ENCODE measurements at places on chromosomes 4 and X. TPM values are rescaled to one million over a fixed set of nuclear protein-coding genes. Genes with fewer than 3 reads are reported as not detected.

The UCHL1 gene
- total RNA-seq = 2.1 TPM

The CSTF2 gene
- total RNA-seq = 22.4 TPM

The PLP1 gene
- 0.04 TPM for total RNA-seq

The XAGE1A gene
- not detected for total RNA-seq

The DGKK gene
- not detected for total RNA-seq

The IDH3G gene
- total RNA-seq = 32.6 TPM

The ATP10D gene
- total RNA-seq = 50.2 TPM

Measured in esophagus mucosa (tissue), 1 donor.